ENCODE measurements at places on chromosomes 1 and 21.

DNA sequence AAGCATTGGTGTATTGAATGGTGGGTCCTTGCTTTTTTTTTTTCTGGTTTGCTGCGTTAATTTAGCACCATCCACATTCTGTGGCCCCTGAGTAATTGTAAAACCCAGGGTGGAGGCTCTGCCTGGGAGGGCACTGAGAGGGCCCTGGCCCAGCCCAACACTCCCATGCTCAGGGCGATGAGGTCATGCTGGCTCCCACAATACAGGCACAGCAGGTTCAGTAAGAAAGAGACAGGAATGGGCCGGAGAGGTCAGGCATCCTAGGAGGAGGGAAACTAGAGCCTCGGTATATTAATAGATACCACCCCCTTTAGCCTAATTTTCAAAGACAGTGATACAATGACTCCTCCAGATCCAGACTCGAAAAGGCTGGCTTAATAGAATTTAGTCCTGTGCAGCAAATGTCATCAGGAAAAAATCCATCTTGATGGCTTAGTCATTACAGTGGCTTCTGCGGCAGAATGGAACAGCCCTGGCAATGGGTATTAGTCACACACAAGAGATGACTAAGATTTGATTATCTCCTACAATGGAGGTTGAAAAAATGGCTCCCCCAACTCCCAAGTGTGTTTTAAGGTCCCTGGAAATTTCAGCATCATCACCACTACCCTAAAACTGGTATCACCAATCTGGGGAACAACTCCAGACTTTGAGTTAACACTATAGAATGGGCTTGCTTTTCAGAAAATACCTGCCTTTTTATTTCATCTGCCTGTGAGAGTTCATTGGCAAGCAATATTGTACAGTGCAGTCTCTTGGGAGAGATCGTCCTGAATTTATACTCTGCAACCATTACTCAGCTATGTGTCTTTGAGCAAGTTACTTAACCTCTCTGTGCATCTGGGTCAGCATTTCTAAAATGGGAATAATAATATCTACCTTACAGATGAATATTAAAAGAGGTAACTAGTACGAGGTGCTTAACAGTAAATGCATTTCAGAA, 43.9 kb upstream of the LYST start:
- DNase-seq, result peak; percentile 100

- no peak for DNase-seq
Measured at GRCh38 chr1:231376875-231377549, 38.9 kb downstream of the SPRTN start.

DNA sequence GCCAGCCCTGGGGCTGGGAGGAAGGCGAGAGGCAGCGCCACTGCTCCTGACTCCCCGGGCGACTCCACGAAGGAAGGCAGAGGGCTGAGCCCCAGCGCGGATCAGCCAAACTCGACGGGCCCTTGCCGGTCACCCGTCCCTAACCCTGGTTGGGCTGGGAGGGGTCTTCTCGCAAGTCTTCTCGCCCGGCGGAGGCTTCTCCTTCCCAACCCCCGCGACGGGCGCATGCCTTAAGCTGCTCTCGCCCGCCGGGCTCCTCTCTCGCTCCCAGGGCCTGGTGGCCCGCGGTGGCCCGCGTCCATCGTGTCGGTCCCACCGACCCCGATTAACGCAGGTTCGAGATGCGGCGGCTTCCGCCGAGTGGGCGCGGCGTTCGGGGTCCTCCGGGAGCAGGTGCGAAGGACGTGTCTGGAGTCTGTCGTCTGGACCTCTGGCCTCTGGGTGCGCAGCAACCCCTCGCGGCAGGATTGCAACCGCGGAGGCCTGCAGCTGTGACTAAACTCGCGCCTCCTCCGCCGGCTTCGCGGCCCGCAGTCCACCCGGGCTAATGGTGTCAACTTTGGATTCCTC, 29.0 kb upstream of the PPM1J start:
- DNase-seq, result no peak

- DNase-seq, result no peak
Measured at GRCh38 chr1:119550381-119550780, 43.4 kb downstream of the HSD3B1 start.

- DNase-seq, result peak; percentile 79
Measured at GRCh38 chr1:203408486-203409481, 57.9 kb upstream of the FMOD start.

GRCh38 chr1:223129229-223129901, 13.7 kb downstream of the TLR5 start:
- DNase-seq, result no peak

DNA sequence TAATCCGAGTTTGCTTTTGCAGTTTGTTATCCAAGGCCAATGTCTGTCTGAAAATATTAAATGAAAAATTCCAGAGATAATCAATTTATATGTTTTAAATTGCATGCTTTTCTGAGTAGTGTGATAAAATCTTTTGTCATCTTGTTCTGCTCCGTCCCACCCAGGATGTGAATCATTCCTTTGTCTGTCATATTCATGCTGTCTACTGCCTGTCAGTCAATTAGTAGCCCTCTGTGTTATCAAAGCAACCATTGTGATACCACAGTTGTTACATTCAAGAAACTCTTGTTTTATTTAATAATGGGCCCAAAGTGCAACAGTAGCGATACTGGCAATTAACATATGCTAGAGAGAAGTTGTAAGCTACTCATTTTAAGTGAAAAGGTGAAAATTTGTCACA, 819.3 kb downstream of the BRINP3 start:
- DNase-seq, result no peak

DNA sequence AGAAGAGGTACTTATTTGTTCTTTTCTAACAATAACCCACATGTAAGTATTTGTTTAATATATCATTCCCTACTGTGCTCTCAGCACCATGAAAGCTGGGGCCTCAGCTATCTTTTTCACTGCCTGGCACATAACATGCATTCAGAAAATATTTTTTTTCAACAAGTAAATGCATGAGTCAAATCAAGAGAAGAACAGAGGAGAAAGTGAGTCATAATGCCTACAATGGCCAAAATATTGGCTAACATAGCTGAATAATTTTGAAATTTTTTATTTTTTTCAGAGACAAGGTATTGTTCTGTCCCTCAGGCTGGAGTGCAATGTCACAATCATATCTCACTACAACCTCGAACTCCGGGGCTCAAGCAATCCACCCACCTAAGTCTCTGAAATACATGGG, 252.2 kb upstream of the ADAMTS5 start:
- DNase-seq, result no peak

- DNase-seq, result no peak
Measured at GRCh38 chr1:203410182-203410900, 59.4 kb upstream of the FMOD start.

DNA sequence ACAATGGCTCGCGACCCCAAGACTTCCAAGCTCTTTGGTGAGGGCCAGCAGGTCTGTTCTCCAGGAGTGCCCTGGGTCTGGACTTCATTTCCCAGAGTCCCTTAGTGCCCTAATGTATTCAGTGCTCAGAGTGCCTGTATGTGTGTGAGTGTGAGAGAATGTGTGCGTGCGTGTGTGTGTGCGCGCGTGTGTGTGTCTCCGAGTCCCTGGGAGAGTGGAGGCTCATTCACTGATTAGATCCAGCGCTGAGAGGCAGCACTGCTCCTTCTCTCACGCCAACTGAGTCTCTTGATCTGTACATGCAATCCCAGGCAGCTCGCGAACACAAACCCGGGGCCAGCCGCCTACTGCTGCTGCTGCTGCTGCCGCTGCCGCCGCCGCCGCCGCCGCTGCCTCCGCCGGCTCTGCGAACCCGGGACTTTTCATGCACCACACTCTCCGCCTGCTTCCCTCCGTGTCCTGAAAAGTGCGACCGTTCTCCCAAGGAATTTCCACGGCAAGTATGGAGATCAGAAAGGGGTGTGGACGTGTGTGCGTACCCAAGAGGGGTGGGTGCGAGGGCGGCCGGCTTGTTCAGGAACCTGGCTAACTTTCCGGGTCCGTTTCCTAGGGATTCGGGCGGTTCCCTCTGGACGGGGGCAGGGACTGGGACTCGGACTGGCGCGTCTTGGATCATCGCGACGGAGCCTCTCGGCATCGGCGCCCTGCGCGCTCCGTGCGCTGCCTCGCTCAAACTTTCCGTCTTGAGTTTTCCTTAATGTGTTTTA, at the start of gene RNF220:
RNF220 (plus strand) TSS at position 225 of the 767 bp plus-strand sequence.
- DNase-seq, result peak; percentile 58

- no peak for DNase-seq
Measured at GRCh38 chr1:221781102-221781755, 39.3 kb upstream of the DUSP10 start.

GRCh38 chr1:118023199-118023598, 93.7 kb downstream of the WDR3 start:
- DNase-seq, result no peak

DNA sequence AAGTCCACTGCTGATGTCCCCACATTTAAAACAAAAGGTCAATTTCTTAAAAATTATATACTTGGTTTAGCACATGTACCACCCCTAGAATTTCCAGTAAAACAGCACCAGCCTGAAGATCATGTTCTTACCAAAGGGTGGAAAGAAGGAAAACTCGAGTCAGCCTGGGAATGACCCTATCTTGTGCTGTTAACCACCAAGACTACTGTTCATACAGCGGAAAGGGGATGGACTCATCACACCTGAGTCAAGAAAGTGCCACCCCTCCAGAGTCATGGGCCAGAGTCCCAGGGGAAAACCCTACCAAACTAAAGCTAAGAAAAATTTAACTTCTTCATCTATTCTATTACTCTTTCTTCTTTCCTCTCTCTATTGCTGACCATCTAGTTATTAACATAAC, 113.6 kb upstream of the PPM1J start:
- no peak for DNase-seq

DNA sequence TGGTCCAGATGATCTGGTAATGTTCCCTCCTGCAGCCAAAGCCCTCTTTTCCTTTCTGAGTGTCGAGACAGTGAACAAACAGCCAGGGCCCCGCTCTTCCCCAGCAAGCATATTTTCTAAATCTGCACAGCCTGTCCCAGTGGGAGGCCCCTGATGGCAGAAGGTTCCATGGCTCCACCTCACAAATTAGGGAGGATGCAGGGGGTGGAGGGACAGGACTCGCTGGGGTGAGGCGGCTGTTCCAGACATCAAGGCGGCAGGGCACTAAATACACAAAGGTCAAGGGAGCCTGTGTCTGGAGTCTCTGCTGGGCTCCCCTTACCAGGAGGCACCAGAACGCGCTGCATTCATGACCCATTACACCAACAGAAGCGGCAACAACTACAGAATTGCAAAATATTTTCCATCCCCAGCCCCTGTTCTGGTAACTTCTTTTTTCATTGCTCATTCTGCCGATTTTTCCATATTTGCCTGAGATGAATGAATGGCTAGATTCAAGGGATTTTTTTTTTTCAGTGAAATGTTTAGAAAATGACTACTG, 27.0 kb upstream of the PRELP start:
- no peak for DNase-seq

DNA sequence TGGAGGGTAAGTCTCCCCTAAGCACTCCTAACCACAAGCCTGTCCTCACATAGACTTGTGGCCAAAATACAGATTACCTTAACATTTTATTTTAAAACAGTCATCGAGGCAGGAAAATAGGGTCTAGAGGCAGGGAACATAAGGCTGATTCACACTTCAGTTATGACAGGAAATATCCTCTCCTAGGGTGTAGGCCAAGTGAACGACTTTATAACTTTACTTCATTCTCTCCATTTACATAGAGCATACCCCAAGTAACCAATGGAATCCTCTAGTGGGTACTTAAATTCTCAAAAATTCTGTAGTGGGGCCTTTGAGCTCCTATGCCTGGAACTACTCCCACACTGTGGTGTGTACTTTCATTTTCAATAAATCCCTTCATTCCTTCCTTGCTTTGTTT, 113.0 kb downstream of the WDR3 start:
- no peak for DNase-seq

- no peak for DNase-seq
Measured at GRCh38 chr1:147083919-147084272, 88.4 kb downstream of the PRKAB2 start.

GRCh38 chr1:196467230-196467925, 140.9 kb downstream of the KCNT2 start:
- DNase-seq, result no peak

All from A172 (cell line).